ENCODE measurements at places on chromosomes 11 and 22.

GRCh38 chr22:29190051-29190450, 15.6 kb upstream of the EMID1 start:
- no peak for DNase-seq

GRCh38 chr11:126109941-126110731, 47.5 kb upstream of the CDON start:
- no peak for DNase-seq

DNA sequence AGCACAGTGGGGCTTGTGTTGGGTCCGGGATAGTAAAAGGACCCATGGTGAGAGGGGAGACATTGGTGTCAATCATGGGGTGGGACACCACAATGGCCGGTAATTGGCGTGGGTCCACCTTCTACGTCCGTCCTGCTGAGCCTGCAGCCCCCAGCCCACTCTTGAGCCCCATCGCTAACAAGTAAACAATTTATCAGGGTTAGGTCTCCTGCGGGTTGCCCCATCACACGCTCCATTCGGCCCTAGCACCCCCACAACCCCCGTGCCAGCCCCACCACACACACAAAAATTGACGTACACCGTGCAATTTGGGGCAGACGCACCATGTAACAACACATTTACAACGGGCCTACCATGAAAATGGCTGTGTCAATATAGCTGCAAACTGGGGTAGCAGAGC, 86.5 kb upstream of the HTATIP2 start:
- no peak for DNase-seq

DNA sequence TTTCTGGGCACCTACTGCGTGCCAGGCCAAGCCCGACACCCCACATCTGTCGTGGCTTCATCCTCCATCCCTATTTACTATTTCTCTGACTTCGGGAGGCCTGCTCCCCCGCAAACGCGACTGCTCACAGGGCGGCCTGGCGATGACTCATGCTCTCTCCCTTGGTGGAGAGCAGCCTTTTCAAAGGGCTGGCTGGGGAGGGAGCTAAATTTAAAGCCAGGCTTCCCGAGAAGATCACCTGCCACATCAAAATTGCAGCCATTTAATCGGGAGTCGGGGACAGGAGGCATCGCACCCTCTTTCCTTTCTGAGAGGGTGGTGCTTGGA, 24.9 kb upstream of the SHISAL1 start:
- DNase-seq: peak; percentile 68

DNA sequence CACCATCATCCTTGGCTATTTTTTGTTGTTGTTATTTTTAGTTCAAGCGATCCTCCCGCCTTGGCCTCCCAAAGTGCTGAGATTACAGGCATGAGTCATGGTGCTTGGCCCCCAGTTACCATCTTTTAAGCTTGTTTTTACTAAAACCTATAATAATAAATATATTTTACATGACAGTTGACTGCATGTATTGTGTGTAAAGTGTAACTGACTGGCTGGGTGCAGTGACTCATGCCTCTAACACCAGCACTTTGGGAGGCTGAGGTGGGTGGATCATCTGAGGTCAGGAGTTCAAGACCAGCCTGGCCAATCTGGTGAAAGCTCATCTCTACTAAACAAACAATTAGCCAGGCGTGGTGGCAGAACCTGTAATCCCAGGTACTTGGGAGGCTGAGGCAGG, 386.2 kb downstream of the TENM4 start:
- no peak for DNase-seq

GRCh38 chr22:34001701-34002466, 81.6 kb upstream of the LARGE1 start:
- DNase-seq: no peak

- DNase-seq: no peak
Measured at GRCh38 chr11:67393990-67394389, 2.2 kb downstream of the RAD9A start.

DNA sequence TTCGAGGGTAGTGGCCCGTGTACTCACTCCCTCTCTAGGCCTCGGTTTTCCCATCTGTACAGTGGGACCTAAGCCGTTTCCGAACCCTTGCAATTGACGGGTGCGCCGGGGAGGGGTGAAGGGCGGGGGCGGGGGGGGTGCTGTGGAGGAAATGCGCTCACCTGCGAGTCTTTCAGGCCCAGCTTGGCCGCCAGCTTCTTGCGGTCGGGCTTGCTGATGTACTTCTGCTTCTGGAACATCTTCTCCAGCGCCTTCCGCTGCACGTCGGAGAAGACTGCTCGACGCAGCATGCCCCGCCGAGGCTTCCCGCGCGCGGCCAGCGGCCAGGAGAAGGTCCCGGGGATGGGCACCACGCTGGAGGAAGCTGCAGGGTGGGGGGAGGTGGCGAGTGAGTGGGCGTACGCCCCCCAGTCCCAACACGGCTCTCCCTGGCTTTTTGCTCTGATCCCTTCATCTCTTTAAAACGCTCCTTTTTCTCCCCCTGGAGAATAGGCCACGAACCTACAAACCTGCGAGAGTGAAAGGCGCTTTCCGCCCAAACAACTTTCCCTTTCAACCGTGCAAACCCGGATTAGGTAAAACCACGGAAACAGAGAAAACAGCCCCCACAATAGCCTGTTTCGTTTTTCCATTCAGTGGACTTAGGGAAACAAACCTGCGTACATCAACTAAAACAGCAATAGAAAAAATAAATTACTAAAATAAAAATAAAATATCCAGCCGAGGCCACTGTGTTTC, 3.2 kb downstream of the DBX1 start:
- DNase-seq: no peak

GRCh38 chr22:24810043-24810749, 4.2 kb downstream of the SGSM1 start:
- peak; percentile 67 for DNase-seq

DNA sequence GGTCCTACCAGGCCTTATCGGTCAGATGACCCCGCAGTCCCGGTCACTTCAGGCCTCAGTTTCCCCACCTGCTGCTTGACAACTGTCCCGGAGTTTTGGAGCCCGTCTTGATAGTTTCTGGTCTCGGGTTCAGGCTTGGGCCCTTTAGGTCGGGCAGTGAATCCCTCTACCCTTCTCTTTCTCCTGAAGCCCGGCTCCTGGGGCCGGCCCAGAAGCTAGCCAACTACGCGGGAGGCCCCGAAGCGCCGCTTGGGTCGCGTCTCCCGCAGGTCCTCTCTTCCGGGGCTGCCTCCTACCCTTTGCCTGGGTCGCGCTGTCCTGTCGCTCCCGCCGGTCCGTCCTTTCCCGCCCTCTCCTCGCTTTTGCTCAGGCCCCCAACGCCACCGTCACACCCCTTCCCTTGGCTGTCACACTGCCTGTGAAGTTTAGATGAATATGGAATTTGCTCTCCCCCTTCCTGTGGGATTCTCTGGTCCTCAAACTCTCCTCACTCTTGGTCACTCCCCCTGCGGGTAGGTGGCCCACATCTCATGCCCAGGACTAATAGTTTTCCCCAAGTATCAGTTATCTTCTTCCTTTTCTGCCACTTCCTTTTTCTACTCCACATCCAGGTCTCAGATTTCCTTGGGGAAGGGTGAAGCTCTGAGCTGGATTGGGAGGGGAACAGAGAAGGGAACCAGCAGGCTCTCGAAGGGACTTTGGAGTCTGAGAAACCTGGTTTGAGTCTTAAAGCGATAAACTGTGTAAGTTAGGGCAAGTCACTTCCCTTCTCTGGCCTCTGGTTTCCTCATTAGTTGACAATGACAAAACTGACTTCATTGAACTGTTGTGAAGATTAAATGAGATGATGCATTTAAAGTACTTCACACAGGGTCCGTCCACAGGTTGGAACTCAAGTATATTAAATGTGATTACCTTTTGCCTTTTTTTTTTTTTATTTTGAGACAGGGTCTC, 790 bp downstream of the RAB1B start:
- no peak for DNase-seq

DNA sequence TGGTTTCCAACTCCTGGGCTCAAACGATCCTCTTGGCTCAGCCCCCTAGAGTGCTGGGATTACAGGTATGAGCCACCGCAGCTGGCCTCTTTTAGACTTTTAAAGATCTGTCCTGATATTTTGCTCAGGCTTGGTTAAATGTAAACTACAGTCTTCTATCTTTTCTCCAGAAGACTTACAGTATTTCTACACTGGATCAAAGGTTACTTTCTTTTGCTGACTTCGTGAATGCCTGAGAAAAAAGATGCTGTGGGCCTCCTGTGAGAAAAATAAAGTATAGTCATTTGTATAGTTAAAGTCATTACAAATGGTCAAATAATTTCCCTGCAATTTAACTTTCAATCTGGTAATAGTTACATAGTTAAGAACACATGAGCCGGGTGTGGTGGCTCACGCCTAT, 19.6 kb downstream of the DEPDC5 start:
- no peak for DNase-seq

GRCh38 chr11:82229341-82229740, 504.3 kb downstream of the FAM181B start:
- no peak for DNase-seq

GRCh38 chr22:44764974-44765373, 12.6 kb downstream of the ARHGAP8 start:
- DNase-seq: no peak

- no peak for DNase-seq
Measured at GRCh38 chr11:1335811-1336761, 26.7 kb upstream of the TOLLIP start.

DNA sequence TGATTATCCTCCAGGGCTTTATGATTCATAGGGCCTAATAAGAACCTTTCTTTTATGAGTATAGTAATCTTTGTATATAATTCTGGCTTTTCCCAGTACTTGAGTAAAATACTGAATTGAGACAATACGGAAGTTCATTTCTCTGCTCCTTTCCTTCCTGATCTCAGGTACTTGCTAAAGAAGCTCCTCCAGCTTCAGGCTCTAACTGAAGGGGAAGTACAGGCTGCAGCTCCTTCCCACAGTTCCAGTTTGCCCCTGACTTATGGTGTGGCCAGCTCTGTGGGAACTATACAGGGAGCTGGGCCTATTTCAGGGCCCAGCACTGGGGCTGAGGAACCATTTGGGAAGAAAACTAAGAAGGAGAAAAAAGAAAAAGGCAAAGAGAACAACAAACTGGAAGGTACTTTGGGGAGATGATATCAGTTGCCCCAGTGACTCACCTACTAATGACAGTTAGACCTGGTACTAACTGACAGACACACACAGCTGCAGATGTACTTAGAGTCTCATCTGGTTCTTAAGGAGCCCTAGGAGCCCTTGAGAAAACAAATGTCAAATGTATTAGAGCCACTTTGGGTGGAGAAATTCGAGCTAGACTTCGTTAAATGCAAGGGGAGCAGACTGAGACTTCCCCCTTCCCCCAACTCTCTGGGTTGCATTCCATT, 3.0 kb downstream of the TBRG1 start:
- no peak for DNase-seq

DNA sequence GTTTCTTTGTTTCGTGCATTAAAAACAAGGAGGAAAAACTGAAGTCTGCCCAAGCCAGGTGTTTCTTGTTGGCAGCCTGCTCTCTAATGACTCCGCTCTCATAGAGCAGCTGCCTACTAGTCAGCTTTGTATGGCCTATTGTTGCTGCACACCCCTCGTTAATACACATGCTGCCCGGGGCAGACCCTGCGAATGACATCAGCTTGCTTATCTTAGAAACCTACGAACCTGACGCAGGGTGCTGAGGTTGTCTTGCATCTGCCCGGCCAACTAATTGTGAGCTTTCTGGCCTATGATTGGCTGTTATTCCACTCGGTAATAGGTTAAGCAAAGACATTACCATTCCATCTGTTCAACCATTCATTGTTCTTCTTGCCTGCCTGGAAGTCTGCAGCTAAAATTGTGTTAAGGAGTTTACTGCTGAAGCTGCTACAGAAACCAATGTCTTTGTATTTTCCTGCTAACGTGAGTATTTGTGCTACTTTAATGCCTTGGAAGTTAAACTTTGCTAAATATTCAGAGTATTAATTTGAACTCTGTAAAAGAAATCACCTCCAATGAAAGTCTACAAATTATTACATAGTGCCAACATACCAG, 37.5 kb downstream of the ZC3H12C start:
- DNase-seq: no peak

DNA sequence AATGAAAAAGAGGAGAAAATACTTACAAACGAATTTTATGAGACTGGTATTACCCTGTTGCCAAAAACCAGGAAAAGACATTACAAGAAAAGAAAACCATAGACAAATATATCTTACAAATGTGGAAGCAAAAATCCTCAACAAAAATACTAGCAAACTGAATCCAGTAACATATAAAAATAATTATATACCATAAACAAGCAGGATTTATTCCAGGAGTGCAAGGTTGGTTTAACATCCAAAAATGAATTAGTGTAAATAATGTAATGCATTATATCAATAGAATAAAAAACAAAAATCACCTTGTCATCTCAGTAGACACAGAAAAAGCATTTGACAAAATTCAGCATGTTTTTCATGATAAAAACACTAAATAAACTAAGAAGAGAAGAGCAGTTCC, 7.3 kb downstream of the NF2 start:
- DNase-seq: no peak

DNA sequence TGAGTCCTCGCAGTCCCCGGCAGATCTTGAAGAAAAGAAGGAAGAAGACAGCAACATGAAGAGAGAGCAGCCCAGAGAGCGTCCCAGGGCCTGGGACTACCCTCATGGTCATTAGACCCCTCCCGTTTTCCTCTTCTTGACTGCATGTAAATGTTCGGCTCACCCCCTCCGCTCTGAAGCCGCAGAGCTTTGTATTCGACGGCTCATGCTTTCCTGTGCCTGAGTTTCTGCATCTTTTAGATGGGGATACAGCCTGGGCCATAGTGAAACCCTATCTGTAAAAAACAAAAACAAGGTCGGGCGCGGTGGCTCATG, 7.7 kb downstream of the USP18 start:
- DNase-seq: no peak

GRCh38 chr11:73425108-73425507, 48.9 kb downstream of the RELT start:
- DNase-seq: no peak

DNA sequence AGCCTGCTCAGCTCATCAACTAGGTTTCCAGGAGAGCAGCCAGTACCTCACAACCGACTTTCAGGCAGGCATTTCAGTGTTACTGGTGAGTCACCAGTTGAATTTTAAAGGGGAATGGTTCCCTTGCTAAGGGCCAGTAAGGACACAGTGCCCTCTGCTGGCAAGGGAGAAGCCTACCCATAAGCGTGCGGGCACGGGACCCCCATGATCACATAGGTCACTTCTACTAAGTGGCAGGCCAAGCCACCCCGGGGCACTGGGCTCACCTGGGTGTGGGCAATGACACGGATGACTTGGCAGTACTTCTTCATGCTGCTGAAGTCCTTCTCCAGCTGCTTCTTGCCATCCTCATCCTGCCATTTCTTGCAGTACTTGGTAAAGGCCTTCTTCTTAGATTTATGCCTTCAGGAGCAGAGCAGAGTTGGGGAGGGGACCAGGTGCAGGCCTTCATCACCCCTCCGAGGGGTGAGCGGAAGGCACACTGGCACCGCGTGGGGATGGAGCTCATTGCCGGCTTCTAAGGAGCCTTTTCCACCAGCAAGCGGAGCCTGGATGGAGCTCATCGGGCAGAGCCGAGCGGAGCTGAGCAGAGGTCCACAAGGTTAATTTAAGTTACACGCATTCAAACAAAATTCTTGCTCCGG, 2.9 kb downstream of the RPL3 start:
- peak; percentile 62 for DNase-seq

GRCh38 chr11:11442791-11443190, 89.7 kb upstream of the CSNK2A3 start:
- peak; percentile 23 for DNase-seq
